Stimulated activated CD4-positive, alpha-beta T cell treated with anti-CD3 and anti-CD28 coated beads, Interleukin-2, amount 100 ng/mL, for 24 hours (primary cell): ENCODE measurements at places on chromosomes 2 and 18.

DNA sequence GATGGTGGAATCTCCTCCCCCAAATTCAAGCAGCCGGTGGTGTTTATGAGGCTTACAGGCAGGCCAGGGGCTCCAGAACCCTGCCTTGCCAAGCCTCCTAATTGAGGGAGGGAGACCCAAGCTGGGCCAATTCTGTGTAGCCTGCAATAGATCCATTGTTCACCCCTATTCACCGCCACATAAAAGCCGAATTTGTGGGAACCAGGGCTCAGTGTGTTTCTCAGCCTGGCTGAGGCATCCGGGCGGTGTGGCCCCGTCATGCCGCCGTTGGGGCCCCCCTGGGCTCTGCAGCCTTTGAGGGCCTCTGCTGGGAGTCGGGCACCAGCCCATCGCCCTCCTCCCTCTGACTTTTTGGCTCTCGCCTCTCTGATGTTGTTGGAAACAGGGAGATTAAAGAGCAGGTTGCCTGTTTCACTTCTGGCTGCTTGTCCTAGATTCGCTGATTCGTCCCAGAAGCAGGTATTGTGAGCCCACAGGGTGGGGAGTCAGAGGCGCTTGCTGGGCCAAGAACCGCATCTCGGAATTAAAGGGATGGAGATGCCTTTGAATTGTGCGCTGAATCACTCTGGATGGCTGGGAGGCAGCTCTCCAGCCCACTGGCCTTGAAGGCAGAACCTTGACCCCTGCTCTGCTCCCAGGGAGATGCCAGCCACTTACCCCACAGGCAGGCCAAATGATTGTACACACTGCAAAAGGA is 14.7 kb upstream of the OTOS start:
- DNase-seq = no peak

DNA sequence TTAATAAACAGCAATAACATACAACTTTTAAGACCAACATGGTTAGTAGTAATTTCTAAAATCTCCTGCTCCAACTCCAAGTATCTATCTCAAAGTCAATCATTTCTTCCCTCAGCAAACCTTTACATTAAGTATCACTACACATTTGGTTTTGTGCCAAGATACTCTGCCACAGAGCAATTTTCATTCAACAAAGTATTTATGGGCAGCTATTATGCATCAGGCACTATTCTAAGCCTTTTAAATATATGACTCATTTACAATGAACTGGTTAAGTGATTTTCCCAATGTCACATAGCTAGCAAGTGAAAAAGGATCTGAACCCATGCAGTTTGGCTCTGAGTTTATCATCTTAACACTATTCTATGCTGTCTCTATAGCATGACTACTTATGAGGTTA is 264.3 kb downstream of the NOL4 start:
- no peak for DNase-seq

DNA sequence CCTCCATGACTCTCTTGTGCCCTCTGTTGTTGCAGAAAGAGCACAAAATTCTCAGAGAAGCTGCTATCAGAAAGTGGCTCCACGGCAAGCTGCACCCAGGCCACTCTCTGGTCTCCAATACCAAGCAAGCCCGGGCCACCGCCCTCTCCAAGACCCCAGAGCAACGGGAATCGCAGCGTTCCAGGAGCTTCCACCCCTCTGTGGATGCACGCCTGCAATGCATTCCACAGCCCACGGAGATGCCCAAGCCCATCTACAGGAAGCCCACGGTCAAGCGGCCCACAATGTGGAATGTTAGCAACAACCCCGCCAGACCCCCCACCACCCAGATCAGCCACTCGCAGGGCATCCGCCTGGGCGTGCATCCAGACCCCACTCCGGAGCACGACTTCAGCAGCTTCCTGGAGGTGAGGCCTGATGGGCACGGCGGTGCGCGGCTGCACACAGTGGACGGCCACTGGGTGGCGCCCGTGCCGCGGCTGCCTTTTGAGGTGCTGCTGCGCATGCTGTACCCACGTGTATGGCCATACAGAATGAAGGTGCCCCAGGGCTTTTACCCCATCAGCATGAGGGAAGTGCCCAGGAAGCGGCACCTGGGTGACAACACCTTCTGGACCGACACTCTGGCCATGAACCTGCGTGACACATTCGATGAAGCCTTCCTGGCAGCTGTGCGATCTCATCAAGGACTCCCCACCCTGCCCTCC is 6.3 kb downstream of the ANKRD53 start:
- DNase-seq = peak; percentile 81

DNA sequence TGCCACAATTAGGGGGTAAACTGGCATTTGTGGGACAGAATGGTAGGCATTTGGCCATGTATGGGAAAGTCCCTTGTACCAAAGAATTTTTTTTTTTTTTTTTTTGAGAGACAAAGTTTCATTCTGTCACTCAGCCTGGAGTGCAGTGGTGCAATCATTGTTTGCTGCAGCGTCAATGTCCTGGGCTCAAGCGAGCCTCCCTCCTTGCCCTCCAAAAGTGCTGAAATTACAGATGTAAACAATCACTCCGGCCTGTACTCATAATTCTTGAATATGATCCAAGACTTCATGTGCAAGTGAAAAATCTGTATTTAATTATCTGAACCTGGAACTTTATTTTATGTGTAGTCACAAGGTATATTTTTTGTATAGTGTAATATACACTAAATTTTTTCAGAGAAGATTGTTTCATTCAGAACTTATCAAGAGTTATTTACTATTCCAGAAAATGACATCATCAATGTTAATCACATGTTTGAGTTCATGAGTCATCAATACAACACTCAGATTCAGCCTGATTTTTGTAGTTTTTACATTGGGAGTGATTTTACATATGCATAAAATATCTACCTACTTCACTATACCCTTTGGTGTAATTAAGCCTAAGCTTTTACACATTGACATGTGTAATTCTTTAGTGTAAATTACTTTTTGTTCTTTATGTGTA is 138.7 kb upstream of the L3MBTL4 start:
- DNase-seq = no peak

DNA sequence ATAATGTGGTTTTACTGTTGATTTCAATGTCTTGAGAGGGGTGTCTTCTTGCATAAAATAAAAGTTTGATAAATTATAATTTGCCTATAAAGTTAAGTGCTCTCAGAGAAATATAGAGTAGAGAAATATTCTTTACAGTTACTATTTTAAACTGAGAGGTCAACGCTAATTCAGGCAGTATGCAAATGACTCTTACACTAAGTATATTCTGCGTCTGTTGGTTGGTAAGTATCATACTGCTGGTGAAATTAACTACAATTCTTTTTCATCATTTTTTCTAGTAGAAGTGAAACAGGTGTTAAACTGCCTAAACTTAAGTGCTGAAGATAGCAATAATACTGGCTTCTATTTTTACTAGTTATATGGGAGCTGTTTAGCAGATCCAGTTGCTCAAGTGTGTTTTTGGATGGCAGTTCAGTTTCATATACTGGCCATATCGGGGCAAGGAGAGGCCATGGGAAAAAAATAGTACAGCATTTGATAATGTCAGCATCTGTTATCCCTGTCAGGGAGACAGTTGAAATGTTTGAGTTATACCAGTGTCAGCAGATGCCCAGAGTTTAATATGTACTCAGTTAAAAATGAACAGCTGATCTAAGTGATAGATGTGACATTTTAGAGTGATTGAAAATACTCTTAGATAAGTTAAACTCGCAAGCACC is 86.2 kb downstream of the MIB1 start:
- no peak for DNase-seq

GRCh38 chr2:175035806-175036205 is 30.6 kb upstream of the CHN1 start:
- DNase-seq = no peak

DNA sequence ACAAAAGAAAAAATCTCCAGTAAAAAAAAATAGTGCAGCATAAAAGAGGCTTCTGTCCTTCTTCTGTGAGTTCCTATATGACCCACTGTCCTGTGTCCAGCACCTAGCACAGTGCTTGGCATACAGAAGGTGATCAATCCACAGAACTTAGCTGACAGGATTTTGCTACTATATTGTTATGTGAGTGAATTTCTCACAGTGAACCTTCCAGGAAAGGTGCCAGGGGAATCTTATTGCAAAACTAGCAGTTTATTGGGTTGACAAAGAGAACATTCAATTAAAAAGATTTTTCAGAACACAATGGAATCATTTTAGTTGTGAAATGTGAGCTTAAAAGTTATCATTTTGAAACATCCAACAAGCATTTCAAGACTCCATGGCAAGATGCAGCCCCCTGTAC is 12.4 kb upstream of the TRIB2 start:
- DNase-seq = no peak
